ENCODE measurements at places on chromosomes 2 and 18.

GRCh38 chr2:113337809-113338208 is 59.1 kb upstream of the PAX8 start:
- no peak for DNase-seq

DNA sequence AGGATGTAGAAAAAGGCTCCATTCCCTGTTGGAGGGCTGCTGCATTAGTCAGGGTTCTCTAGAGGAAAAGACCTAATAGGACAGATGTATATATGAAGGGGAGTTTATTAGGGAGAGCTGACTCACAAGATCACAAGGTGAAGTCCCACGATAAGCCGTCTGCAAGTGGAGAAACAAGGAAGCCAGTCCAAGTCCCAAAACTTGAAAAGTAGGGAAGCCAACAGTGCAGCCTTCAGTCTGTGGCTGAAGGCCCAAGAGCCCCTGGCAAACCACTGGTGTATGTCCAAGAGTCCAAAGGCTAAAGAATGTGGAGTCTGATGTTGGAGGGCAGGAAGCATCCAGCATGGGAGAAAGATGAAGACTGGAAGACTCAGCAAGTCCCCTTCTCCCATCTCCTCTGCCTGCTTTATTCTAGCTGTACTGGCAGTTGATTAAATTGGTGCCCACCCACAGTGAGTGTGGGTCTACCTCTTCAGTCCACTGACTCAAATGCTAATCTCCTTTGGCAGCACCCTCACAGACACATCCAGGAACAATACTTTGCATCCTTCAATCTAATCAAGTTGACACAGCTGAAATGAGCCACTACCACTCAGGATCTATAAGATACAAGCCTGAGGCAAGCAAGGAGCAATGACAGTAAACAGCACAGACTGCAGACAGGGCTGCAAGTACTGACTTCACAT is 30.0 kb upstream of the ATG16L1 start:
- DNase-seq, result no peak

- peak; percentile 35 for DNase-seq
These were observed 503.4 kb upstream of the VRK2 start for GRCh38 chr2:57543211-57543610.

- DNase-seq, result no peak
These were observed 1268.3 kb upstream of the TMEFF2 start for GRCh38 chr2:193463011-193463410.

- no peak for DNase-seq
These were observed 13.0 kb downstream of the L3MBTL4 start for GRCh38 chr18:6401687-6402086.

GRCh38 chr2:189369566-189369965 is 71.7 kb upstream of the WDR75 start:
- no peak for DNase-seq

DNA sequence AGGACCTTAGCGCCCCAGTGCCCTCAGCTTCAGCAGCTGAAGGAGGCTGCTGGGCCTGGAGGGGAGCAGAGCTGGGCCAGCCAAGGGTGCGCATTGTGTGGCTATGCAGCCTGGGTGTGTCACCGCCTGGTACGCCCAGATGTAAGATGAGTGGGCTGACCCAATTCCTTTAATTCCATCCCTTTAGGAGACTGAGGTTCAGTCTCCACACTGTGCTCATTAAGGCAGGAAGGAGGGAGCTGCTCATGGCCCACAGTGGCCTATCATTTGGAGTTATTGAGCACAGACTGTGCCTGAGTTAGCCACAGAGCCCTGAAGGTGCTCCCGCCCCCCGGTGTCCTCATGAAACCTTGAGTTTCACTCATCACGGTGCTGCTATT is 194.1 kb upstream of the GLI2 start:
- no peak for DNase-seq

GRCh38 chr2:10400568-10400977 is 47.6 kb downstream of the ODC1 start:
- DNase-seq, result no peak

- DNase-seq, result peak; percentile 94
These were observed 234.4 kb downstream of the SOCS6 start for GRCh38 chr18:70523035-70523791.

- no peak for DNase-seq
These were observed 44.8 kb downstream of the SPP2 start for GRCh38 chr2:234095301-234095700.

GRCh38 chr18:63016270-63016669 is 300.9 kb downstream of the PHLPP1 start:
- DNase-seq, result peak; percentile 3

DNA sequence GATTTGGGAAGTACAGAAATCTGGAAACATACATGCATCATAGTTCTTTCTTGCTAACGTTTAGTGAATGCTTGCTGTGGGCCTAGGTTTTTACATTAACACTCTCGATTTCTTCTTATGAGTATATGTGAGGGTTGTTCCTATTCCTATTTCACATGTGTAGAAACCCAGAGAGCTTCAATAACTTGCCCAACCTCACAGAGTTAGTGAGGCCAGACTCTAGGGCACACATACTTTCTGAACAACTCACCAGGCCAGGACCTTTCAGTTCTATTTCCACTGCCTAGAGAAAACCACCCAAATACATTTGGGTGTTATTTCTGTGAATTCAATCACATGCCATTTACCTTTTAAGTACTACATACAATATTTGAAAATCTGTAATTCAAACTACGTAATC is 8.2 kb upstream of the KCTD1 start:
- no peak for DNase-seq

- DNase-seq, result no peak
These were observed 165.4 kb downstream of the FIGN start for GRCh38 chr2:163570391-163570790.

DNA sequence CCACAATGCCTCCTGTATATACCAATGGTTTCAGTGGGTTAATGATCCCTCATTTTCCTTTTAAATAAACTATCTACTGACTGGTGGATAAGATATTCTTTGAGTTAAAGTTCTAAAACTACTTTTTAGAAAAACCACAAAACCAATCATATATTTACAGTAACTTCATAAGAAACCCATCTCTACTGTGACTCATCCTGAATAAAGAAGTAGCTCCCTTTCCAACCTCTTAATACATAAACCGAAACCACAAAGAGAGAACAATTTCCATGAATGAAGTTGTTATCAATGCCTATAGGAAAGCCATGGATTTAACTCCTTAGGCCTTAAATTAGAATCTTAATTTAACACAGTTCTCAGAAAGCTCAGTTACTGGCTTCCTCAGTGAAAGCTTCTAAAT is 227.0 kb upstream of the SMAD7 start:
- no peak for DNase-seq

DNA sequence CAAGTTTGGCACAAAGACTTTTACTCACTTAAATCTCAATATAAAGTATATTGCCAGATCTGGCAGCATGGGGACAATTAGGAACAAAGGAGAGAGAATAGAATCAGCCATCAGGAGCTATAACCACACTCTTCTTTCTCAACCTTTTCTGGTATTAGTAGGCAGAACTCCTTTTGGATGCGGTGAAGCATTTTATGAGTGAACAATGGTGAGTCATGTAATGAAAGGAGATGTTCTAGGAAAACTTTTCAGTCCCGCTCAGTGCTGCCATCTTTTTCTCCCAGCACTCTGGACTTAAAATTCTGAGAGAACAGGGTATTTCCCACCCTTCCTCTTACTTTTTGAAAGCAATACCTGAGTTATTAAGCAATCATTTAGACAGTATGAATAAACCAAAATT is 32.2 kb downstream of the PLEKHA3 start:
- DNase-seq, result no peak

- no peak for DNase-seq
These were observed 227.4 kb upstream of the ZNF804A start for GRCh38 chr2:184370954-184371353.

- DNase-seq, result no peak
These were observed 786.8 kb downstream of the KCNJ3 start for GRCh38 chr2:155485141-155485842.

- no peak for DNase-seq
These were observed 19.9 kb upstream of the SPRED2 start for GRCh38 chr2:65452150-65452895.

DNA sequence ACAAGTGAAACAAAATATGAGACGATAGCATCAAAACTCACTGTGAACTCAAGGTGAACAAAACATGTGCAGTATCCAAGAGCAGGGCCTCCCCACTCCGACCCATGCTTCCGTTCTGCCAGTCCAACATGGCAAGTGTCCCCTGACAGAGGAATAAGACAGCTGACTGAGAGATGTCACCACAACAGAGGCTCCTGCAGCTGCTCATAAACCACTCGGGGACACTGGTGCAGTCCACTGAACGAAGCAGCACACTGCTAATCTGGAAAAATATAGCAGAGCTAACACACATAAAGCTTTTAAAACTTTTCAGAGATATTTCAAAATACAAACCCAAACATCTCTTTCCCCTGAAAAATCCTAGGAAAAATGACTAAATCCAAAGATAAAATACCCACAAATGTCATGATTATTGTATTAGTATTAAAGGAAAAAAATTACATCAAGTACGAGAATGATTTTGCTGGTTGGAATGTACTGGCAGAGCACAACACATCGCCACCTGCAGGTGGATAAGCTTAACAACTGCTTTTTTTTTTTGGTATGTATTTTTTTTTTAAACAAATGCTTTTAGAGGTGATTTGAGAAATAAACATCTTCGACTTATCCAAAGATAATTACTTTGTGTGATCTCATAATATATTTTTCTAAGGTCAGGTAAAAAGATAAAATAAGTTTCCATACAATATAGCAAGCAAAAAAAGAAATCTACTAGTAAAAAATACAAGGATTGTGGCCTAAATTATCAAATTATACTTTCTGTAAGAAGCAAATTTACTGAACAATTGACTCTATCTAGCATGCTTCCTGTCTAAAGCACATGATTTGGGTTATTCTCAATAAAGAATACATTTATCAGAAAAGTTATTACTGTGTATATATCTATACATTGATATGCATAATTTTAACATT is 18.6 kb downstream of the THADA start:
- DNase-seq, result no peak

- DNase-seq, result no peak
These were observed 1.4 kb downstream of the PRKD3 start for GRCh38 chr2:37323176-37323780.

- DNase-seq, result no peak
These were observed 394.5 kb downstream of the DLGAP1 start for GRCh38 chr18:4060427-4061281.

DNA sequence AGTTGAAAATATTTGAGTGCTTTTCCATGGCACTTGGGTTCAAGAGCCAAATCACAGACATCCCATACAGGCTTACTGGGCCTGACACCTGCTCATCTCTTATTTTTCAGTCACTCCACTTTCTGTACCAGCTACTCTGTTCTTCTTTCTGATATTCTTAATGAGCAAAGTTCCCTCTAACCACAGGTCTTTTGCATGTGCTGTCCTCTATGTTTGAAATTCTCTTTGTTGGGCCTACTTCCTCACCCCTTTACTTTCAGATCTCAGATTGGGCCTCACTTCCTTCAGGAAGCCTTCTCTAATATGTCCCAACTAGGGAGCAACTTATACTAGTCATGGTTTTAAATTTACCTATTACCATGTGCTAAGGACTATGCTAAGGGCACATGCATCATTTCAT is 81.8 kb upstream of the RBMS1 start:
- DNase-seq, result no peak

DNA sequence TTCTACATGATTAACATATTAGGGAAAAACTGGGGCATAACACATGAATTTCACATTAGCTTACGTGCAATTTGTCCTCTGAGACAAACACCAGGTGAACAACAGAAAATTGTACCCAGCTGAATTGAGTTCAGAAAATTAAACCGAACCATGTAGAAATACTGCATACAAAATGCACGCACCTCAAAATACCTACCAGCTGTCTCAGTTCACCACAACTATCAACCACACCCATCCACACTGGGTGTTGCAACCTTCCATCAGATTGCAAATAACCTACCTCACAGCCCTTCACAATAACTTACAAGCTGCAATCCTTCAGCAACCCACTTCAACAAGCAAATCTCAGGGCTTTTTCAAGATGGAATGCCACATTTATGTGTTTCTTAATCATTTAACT is 55.9 kb downstream of the UNC50 start:
- DNase-seq, result no peak

DNA sequence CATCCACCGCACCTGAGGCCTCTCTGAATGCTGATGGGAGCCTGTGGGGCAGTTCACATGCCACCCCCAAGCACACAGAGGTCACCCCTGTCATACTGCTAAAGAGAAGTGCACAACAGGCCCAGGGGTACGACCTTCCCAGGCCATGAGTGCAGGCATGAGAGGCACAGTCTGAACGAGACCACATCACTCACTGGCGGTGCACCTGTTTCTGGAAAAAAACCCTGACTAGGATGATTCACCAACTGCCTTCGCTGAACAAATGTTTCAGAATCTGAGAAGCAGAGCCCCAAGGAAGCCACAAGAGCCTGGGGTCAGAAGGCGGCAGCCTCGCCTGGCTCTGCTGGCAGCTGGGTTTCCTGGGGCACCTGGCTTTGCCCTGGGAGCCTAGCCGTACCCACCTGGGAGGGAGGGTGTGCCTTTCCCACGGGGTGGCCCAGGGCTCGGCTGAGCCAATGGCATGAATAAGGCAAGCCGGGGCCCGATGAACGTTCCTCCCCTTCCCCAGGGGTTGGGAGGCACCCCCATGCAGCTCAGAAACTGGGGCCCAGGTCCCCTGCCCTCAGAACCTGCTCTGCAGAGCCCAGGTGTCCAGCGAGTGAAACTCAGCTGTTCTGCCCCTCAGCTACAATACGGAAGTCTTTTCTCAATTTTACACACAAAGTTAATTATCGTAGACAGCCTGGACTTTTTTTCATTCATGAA is 73.8 kb downstream of the HDAC4 start:
- no peak for DNase-seq

DNA sequence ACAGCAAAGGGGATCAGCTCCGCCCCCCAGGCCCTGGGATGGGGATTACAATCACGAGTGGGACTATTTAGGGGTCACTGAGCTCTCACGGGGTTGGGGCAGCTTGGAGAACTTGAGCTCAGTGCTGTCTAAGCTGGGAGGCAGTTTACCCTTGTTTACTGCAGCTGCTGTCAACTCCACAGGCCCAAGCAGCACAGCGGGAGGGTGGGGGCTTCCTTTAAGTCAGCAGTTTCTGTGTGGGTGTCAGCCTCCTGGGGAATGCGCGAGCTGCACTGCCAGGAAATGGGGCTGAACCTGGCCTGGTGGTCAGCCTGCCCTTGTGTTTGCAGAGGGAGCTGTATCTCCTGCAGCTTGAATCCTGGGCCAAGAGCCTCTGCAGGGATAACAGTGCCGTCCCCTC is 29.8 kb downstream of the TOGARAM2 start:
- no peak for DNase-seq

- DNase-seq, result peak; percentile 57
These were observed 459.4 kb upstream of the UBE2E3 start for GRCh38 chr2:180520921-180521581.

GRCh38 chr2:242012956-242013764 is 143.6 kb downstream of the RTP5 start:
- no peak for DNase-seq

- DNase-seq, result no peak
These were observed 324.9 kb upstream of the SLC14A2 start for GRCh38 chr18:45290364-45290763.

- DNase-seq, result no peak
These were observed 109.7 kb downstream of the MAP4K4 start for GRCh38 chr2:101807242-101807641.
